ENCODE measurements at places on chromosomes 4 and X.
A peak's percentile ranks its signal among the peaks of the same experiment; 100 is the strongest.

- no peak for DNase-seq
Observed at GRCh38 chr4:22692736-22693135, at the start of gene GBA3. Gene GBA3, plus strand, starts transcription at chr4:22692937.

DNA sequence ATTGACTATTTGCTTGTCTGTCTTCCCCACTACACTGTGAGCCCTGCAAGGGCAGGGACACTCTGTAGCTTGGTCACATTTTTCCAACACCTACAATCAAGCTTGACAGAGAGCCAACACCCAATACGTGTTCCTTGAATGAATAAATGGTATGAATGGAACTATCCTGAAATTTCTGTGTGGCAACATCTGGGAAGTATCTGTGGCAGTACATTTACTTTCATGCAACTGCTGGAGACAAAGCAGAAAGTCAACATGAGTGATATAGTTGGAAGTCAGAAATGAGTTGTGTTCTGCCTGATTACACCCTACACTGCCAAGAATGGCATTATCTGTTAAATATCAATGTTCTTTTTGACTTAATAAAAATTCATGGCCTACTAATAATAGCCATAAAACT lies 343.5 kb upstream of the F9 start:
- no peak for DNase-seq

- no peak for DNase-seq
Observed at GRCh38 chr4:56298236-56298635, 89.1 kb downstream of the AASDH start.

DNA sequence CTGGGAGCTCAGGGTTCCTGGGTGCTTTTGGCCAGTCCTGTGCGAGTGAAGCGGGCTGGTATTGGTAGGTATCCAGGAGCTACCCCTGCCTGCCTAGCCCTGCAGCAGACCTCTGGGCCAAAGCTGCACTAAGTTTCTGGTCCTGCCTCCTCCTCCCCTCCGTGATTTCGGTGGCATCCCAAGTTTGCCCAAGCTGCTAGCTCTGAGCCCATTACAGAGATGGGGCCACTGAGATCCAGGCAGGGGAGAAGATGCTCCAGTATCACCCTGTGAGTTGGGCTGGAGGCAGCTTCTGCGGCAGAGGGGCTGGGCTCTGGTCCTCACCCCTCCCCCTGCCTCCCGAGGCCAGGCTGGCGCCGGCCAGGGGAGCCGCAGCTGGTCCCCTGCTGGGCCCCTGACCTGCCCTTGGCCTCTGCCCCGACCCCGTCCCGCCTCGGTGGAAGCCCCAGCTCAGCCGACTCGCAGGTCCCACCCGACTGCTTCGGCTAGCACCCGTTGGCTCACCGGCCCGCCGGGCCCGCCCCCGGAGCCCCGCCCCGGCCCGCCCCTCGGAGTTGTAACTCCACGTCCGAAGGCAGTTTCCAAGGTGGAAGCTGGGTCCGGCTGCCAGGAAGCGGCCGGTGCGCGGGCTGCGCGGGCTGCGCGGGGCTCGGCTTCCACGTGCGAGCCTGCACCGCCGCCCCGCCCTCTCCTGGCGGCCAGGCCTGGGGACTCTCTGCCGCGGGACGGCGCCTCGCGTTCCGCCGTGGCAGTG lies at the start of gene DUSP9:
TSS of gene DUSP9 (plus strand) at position 584 of the 754 bp plus-strand sequence. CDS start 751 bp downstream, outside the sequence.
- DNase-seq: no peak

DNA sequence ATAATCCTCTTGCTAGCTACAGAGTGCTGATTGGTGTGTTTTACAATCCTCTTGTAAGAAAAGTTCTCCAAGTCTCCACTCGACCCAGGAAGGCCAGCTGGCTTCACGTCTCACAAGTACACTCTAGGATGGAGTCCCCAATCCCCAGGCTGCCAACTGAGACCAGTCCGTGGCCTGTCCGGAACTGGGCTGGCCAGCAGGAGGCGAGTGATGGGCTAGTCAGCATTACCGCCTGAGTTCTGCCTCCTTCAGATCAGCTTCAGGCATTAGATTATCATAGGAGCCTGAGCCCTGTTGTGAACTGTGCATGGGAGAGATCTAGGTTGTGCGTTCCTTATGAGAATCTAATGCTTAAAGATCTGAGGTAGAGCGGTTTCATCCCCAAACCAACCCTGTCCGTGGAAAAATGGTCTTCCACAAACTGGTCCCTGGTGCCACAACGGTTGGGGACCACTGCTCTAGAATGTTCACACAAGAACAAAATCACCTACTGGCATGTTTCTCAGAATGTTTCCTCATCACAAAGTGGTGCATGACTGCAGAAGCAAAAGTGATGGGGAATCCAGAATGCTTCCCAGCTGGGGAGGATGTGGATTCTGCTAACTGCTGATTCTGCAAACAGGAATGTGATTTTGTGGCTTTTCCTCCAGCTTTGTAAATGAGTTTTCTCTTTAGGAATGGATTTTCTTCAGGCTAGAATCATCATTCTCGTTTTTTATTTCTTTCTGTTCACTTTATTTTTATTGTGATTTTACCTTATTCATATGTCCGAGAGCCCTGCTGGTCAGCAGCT lies 40.9 kb downstream of the SEPTIN11 start:
- no peak for DNase-seq

- DNase-seq: no peak
Observed at GRCh38 chr4:45437381-45437780, 686.5 kb downstream of the GABRG1 start.

GRCh38 chrX:41922431-41923151 lies 763 bp downstream of the CASK start:
- no peak for DNase-seq

- DNase-seq: no peak
Observed at GRCh38 chr4:61739887-61740286, 539.8 kb downstream of the ADGRL3 start.

DNA sequence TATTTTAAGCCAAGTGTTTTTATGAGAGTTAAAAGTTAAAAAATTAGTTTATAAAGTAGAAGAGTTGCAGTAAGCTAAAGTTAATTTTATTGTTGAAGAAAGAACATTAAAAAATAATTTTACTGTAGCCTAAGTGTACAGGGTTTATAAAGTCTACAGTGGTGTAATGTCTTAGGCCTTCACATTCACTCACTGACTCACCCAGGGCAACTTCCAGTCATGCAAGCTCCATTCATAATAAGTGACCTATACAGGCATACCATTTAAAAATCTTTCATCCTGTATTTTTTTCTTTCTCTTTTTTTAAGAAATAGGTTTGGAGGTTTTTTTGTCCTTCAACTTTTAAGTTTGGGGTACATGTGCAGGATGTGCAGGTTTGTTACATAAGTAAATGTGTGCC lies 87.9 kb upstream of the NR3C2 start:
- no peak for DNase-seq

DNA sequence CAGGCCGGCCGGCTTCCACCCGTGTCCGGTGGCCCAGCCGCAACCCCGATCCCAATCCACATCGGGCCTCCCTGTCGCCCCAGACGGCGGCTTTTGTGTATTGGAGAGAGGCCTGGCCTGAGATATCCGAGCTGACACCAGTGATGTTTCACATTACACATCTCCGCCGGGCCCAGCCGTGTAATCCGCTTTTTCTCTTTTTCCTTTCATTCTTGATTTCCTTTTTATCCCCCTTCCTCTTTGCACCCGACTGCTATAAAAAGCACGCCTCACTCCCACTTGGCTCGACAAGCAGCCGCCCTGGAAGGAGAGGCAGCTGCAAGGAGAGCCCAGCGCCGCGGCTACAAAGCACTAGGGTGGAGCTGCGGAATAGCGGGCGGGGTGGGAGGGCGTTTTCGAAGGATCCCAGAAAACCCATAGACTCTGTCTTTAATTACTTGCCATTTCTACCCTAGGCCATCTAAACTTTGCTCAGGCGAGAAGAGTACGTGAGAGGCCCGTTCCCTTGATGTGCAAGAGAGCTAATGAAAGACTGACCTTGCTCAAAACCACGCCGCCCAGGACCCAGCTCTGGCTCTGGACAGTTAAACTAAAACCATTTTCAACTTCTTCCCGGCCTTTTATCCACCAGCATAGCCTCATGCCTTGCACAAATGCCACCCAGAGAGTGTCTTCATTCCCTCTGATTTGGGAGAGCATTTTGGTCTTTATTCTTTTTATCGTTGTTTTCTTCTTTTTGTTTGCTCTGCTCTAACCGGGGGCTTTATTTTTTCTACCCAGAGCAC lies 3.2 kb downstream of the PITX2 start:
- DNase-seq: no peak

DNA sequence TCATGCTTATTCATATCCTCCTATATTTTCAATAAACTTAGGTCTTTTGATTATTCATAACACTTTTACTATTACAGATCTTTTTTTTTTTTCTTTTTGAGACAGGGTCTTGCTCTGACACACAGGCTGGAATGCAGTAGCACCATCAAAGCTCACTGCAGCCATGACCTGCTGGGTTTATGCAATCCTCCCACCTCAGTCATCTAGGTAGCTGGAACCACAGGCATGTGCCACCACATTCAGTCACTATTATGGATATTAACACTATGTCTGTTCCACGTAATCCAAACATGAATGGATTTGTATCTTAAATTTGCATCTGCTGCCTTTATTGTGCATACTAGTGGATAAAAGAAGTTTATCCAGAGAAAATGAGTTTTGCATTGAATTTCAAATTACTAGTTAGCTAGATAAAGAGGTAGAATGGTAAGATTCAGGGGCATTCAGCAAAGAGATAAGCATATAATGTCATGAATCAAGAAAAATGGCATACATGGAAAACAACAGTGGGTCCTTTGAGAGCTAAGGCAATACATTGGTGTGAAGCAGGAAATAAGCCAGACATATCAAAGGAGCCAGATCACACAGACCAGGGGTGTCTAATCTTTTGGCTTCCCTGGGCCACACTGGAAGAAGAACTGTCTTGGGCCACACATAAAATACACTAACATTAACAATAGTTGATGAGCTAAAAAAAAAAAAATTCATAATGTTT lies 13.9 kb downstream of the ANAPC10 start:
- no peak for DNase-seq

DNA sequence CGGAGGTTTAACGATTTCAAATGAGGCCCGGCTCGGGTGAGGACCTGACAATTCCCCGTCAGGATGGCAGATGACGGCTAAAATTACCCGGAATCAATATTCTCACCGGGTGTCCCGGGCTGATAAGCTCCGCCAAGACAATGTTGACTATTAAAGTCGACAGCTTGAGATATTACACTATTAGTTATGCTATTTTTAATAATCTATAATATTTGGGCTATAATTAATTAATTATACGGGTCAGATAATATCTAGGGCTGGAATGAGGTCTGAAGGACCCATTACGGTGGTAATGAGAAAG lies 9.4 kb upstream of the NKX1-1 start:
- no peak for DNase-seq

DNA sequence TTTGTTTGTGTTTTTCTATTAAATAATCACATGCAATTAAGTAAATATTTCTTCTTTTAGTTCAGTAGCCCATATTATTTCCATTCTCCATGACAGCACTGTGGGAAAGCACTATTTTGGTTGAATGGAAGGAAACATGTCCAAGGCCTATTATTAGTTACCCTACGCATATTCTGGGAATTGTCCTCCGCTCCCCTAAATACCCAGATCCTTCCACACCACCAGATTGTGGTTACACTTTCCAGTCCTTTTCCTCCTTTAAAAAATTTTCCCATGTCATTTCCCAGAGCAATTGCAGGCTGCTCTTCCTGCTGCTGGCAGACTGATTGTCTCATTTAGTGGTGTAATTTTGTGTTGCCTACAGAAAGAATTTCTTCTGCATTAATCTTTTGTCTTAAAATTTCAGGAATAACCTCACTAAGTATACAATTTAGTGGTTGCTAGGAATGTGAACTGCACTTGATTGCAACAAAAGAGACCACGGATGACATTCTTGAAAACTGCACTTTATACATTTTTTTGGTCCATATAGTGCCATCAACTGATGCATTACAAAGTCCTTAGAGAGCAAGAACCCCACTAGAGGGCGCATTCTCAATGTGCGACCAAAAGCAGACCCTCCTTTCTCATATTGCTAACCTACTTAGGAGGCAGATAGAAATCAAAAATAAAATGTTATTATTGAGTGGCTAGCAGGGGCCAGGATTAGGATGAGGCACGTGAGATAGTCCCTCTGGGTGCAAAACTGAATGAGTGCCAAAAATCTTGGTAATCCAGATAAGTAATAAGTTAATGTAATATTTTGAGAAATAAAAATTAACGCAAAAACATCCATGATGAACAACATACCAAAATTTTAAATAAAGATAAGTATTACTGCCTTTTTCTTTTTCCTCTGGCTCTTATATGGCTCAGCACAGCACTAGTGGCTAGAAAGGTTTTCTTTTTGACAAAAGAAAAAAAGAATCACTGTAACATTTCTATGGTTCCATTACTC lies 98.8 kb upstream of the IQCM start:
- DNase-seq: peak; percentile 27

- DNase-seq: no peak
Observed at GRCh38 chr4:127843704-127844600, 36.7 kb upstream of the PLK4 start.

DNA sequence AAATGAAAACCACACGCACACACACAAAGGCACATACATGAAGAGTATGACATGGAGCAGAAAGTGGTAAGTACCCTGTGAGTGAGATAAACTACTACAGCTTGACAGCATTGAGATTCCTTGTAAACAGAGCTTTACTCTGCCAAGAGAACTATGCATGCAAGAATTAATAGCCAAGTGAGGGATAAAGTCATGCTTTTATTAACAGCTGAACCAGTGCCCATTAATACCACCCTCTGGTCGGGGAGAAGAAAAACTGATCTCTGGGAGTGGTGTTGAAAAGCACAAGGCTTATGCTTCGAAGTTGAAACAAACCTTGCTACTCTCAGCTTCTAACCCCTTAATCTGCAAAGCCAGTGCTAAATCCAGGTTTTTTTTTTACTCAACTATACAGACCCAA lies 95.9 kb upstream of the C1QTNF7 start:
- DNase-seq: peak; percentile 46

- no peak for DNase-seq
Observed at GRCh38 chr4:36173905-36174304, 70.4 kb downstream of the ARAP2 start.

DNA sequence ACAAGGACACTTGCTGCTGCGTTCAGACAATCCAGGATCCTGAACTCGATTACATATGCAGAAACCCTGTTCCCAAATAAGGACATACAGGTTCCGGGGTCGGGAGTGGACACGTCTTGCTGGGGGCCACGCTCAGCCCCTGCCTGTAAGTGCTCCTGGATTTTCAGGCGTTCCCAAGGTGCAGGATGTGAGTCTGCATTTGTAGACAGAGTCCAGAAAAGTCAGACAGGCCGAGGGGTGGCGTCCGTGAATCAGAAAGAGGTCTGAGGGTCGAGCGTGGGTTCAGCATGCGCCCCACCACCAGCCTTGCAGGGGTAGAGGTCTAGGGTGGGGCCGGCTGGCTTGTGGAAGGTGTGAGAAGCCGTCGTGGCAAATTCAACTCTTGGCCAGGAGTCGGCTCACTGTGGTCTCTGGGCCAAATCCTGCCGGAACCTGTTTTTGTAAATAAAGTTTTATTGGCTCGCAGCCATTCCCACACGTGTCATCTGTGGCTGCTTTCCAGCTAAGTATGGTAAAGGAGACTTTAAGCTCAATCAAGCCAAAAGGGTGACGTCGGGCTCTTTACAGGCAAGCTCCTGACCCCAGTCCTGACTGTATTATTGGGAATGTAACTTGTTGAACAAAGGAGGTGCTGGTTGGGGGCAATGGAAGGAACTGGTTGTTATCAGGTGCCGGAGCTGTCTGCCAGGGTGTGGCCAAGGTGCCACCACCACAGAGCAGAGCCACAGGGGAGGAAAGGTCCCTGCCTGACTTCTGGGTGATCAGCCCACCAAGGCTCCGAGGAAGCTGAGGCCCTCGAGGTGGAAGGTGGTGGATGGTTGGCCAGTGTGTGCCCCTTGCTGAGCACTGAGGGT lies 7.4 kb downstream of the DOK7 start:
- peak; percentile 33 for DNase-seq

GRCh38 chr4:181234951-181235680 lies 1008.1 kb upstream of the TENM3 start:
- DNase-seq: no peak

GRCh38 chr4:82201805-82202641 lies 171.8 kb downstream of the HNRNPD start:
- peak; percentile 15 for DNase-seq

Measured in retinal pigment epithelial cell (primary cell).